ENCODE measurements at places on chromosomes 11 and 22.

- DNase-seq, result no peak
These were observed 4.6 kb downstream of the ETS1 start for GRCh38 chr11:128582496-128583366.

GRCh38 chr11:128345316-128345715, 242.0 kb downstream of the ETS1 start:
- no peak for DNase-seq

GRCh38 chr11:32529994-32530588, 53.5 kb upstream of the EIF3M start:
- DNase-seq, result no peak

GRCh38 chr11:12079726-12080556, 30.4 kb upstream of the MICAL2 start:
- no peak for DNase-seq

GRCh38 chr11:15875943-15876342, 480.4 kb downstream of the SOX6 start:
- DNase-seq, result no peak

GRCh38 chr22:23197836-23198235, 17.5 kb downstream of the BCR start:
- no peak for DNase-seq

GRCh38 chr11:118634431-118635236, 27.2 kb downstream of the PHLDB1 start:
- DNase-seq, result peak; percentile 50

GRCh38 chr11:32658639-32659406, 75.2 kb downstream of the EIF3M start:
- no peak for DNase-seq

DNA sequence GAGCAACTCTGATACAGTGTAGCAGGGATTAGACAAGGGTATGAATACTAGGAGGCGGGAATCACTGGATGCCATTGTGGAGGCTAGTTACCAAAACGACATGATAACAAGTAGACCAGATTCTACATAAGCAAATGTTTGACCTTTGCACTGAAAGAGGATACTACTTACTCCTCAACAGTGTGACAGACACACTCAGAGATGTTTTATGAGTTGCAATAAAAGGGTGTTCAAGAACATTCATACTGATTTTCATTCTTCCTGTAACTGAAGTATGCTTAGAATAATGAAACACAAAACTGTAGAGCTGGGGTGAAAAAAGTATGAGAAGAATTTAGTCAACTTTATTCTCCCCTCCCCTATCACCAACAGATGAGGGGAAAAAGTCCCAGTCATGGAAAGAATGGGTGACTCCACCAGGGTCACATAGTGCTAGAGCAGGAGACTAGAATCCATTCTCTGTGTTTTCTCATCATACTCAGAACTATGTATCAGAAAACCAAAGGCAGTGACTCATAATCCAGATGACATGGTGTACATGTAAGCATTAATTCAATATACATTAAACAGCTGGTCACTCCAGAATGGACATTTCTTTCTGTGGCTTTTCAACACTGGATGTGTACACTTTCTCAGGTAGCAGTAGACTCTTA, 32.8 kb downstream of the ARHGAP20 start:
- DNase-seq, result no peak

DNA sequence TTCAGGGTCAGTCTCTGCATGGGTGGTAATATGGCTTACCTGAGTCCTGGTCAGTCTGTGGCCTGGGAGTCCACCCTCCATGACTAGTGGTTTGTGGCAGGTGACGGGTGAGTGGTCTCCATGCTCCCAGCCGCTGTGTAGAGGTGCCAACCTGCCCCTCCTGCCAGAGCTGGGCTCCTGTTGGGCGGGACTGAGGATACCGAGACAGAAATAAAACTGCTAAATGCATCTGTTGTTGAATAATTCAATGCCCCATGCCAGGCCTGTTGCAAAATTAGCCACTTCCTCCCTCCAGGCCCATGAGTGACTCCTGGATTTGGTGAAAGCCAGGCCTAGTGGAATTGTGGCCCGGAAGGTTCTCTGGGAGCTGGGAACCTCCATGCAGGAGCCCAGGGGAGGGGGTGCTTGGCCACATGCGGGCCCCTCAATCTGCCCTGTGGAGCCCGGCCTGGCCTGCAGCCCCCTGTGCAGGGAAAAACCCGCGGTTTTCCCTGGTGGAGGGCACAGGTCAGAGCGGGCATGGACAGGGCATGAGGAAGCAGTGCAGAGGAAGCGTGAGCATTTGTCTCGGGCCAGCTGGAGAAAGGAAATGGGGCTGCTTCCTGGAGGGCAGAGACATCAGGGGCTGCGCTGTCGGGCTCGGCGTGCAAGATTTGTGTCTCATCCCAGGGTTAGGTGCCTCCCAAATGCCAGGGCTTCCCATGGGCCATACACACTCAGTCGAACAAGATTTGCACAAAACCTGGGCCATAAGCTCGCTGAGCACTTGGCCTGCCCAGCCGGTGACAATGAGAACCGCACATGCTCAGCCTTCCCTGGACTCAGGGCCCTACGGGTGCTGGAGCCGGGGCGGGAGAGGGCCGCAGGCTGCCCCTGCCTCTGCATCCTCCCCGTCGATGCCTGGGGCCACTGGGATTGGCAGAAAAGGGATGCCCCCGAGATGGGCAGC, 66.9 kb downstream of the KCNQ1 start:
- peak; percentile 21 for DNase-seq

- DNase-seq, result no peak
These were observed 1.3 kb downstream of the SELENOM start for GRCh38 chr22:31106001-31106571.

DNA sequence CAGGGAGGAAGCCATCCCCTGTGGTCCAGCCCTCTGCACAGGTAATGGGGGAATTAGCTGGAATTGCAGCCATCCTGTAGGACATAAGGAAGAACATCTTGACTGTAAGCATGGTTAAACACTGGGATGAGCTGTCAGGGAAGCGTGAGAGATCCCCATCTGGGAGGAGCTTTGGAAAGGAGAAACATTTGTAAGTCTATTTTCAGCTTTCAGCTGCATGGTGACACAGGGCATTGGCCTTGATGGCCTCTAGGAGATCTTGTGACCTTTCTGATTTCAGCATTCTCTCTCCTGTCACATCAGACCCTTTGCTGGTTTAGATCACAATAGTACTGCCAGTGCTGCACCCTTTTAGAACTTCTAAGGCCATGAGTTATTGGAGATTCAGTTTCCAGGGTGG, 47.1 kb downstream of the BCR start:
- no peak for DNase-seq

DNA sequence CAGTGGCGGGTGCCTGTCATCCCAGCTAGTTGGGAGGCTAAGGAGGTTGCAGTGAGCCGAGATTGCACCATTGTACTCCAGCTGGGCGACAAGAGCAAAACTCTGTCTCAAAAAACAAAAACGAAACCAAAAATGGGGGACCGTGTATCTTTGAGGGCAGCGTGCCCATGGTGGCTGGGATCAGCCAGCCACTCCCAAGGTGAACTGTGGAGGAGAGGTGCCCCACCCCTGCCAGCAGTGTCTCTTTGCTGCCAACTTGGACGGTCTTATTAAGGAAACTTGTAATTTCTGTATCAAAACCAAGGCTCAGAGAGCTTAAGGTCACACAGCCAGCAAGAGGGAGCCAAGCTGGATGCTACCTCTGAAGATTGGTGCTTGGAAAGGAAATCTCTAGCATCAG, 147.7 kb downstream of the CACNA1I start:
- no peak for DNase-seq

DNA sequence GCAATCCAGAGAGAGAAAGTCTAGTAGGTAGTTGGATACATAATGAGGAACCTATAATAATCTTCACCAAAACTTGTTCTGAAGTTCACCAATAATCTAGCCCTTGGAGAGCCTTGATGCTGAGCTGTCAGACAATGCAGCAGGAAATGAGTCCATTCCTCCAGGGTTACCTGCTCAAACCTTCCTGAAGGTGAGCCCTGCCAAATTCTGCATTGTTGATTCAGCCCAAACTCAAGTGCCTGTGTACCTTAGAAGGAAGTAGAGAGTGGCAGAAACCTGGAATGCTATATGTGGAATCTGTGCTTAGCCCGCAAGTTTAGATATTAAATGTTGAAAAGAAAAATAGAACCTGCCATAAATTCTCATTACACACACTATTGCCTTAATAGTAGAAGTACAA, 77.4 kb upstream of the SPON1 start:
- no peak for DNase-seq

DNA sequence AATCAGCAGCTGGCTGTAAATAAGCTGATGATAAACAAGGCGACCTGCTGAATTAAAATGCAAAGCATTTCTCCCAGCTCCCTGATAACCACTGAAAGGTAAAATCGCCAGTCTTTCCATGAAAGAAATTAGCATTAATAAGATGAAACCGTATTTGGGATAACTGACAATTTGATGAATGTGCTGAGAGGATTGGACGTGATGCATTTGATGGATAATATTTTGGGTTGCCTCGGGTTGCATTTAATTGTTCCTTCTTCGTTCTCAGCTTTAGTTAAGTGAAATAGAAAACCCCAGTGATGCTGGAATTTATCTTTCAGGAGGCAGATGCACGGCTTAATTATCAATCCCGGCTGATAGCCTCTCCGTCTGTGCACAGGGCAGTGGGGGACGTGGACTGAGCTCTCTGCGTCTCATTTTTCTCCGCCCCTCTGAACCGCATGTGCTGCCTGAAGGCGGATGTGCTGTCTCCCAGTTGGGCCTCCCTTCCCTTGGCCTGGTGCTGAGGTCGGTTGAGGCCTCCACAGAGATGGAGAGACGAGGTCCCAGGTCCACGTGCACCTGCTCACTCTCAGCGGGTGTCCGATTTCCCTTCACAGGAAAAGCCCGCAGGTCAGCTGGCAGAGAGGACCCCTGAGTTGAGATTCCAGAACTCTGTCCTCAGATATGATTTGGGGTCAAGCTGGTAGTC, 846.2 kb downstream of the BRD1 start:
- DNase-seq, result no peak

GRCh38 chr11:8259306-8259959, 4.2 kb downstream of the LMO1 start:
- no peak for DNase-seq

GRCh38 chr11:30652801-30653200, 66.6 kb upstream of the MPPED2 start:
- DNase-seq, result no peak

GRCh38 chr11:97223647-97224046, 833.8 kb downstream of the JRKL start:
- no peak for DNase-seq

DNA sequence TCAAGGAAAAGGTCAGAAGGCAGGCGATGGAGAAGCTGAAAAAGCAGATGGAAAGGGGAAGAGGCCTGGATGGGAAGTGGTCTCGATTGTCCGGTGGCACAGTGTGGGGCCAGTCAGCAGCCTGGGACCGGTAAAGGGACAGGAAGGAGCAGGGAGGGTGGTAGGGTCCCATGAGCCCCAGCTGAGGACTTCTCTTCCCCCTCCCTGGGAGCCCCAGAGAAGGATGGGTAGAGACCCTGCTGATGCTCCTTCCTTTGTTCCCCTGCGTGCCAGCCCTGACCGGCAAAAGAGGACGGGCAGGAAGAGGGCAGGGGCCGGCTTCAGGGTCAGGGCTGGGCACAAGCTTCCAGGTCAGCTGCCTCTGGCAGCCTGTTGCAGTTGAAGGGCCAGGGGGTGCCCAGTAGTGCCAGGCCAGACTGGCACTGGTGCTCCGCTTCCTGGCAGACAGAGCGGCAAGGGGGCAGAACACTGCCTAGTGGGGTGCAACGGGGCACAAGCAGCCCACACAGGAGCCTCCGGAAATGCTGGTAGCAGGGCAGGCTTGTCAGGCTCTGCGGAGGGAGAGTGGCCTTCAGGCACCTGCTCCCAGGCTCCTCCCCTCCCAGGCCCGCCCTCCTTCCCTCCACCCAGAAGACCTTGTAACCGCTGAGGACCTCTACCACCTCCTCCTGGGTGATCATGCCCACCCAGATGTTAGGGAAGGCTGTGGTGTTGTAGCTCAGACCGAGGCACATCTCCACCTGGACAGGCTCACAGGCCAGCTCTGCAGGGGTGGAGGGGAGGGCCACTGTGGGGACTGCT, 739 bp upstream of the C1QTNF5 start:
- no peak for DNase-seq

DNA sequence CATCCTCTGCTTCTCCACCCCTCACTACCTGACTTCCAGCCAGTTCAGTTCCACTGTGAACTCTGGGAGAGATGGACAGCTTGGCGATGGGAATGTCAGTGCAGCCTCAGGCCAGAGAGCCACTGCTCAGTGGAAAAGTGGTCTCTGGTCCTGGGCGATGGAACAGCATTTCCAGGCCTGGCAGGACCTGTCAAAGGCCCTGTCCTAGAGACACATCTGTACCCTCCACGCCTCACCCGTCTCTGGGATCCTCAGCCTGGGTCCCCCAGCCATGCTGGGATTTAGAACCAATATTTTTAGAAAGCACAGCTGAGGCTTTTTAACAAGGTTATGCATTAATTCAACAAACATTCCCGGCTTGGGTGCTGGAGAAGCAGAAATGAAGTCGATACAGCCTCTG, 165.7 kb downstream of the MN1 start:
- no peak for DNase-seq

DNA sequence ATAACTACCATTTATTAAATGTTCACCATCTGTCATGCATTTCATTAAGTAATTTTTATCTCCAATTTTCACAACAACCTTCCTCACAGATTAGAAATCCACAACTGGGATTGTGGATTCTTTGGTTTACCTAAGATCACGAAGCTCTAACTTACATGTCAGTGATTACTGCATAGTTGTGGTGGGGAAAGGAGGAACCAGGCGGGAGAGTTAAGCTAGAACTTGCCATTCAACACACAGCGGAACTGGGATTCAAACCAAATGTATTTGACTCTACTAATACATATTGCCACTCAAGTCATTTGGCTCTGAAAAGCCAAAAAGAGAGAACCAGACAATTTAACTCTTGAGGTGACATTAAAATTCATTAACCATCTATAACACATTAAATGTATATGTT, 10.4 kb upstream of the LAYN start:
- DNase-seq, result no peak

DNA sequence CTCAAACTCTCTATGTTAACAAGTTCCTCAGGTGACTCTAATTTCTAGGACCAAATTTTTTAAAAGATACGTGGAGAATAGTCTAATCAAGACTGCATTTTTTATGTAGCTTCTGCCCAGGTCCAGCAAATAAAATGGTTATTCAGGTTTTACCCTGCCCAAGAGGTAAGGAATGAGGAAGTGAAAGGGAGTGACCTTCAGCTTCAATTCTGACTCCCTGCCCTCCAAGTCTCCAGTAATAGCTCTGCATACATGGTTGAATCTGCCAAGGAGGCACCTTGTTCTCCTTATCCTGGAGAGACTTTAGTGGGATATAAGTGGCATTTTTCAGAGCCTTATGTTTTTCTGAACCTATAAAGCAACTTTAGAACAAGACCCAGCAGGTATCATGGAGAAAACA, 15.5 kb downstream of the MUC15 start:
- no peak for DNase-seq

- no peak for DNase-seq
These were observed 40.9 kb upstream of the ANO1 start for GRCh38 chr11:70036971-70037882.

DNA sequence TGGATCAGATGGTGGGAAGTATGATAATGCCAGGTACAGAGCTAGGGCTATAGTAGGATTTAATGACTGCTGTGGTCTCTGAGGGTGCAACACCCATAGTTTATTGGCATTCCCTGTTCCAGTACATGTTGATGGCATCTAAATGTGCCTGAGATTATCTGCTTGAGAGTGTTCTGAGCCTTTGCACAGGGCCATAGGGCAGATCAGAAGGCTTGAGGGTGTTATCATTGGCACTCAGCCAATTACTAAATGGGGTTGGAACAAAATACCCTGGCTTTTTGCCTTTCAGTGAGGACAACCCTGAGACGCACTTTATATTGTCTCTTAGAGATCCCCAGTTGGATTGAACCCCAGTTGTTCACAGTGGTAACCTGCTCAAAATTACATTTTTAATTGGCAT, 6.7 kb downstream of the SLC5A12 start:
- no peak for DNase-seq

GRCh38 chr11:126410649-126411048, 55.2 kb downstream of the ST3GAL4 start:
- DNase-seq, result no peak
